Brain (organoid and tissue), 16 donors: ENCODE measurements at places on chromosomes 2 and 18.

GRCh38 chr2:232929303-232930058, 59.4 kb downstream of the SNORC start:
- DNase-seq: no peak

DNA sequence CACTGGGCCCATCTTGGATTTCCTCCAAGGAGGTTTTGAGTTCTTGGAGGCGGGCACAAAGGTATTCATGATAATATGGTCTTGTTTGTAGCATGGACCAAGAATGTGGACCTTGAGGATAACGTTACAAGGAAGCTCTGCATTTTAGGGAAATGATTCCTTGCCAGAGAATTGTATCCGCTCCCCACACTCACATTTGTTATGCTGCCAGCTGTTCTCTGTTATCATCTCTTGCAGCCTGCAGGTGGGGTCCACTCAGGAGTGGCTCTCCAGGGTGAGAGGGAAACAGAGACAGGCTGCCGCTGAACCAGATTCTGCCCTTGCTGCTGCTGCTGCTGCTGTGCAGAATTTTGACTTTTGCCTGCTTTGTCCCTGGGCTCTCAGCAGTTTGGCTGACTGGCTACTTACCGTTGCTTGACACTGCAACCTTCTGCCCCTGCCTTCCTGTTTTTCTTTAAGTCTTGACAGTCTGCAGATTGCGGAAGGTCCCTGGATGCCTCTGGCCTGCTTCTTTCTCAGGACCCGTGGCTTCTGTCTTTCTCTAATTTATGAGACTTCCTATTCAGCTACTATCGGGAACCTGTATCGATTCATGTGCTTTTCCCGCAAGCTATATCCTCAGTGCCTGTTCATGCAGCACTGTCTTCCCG, 122.3 kb upstream of the DOCK10 start:
- DNase-seq: peak; percentile 14

DNA sequence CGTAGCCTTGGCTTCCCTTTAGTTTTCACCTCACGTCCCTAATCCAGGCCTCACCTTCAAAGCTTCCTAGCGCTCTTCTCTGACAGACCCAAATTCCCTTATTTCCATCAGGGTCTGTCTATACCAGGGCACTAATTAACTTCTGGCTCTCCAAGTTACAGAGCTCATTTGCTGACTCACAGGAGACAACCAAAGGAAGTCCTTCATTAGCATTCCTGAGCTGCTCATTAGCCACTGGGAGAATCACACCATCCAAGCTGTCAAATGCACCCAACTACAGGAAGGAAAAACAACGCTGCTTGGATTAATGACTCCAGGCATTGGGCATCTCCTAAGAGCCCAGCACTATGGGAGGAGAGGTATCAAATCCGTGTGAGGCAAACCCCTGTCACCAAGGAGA, 109.8 kb upstream of the ALK start:
- DNase-seq: peak; percentile 39

DNA sequence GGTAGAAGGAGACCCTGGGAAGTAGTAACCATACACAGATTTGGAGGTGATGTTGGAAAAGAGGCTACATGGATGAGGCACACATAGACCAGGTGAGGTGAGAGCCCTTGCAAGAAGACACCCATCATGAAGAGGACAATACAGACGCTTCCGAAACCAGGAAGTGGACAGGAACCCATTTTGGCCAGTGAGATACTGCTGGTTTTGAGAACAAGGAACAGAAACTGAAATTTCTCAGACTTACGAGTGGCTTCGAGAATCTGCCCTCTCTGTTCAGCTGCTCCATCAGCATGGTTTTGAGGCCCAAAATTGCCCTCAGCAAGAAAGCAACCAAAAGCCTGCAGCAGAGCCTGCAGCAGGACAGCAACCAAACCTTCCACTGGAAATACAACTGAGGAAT, 479.1 kb upstream of the NRXN1 start:
- DNase-seq: no peak

GRCh38 chr2:136214307-136215200, 96.6 kb upstream of the CXCR4 start:
- no peak for DNase-seq

DNA sequence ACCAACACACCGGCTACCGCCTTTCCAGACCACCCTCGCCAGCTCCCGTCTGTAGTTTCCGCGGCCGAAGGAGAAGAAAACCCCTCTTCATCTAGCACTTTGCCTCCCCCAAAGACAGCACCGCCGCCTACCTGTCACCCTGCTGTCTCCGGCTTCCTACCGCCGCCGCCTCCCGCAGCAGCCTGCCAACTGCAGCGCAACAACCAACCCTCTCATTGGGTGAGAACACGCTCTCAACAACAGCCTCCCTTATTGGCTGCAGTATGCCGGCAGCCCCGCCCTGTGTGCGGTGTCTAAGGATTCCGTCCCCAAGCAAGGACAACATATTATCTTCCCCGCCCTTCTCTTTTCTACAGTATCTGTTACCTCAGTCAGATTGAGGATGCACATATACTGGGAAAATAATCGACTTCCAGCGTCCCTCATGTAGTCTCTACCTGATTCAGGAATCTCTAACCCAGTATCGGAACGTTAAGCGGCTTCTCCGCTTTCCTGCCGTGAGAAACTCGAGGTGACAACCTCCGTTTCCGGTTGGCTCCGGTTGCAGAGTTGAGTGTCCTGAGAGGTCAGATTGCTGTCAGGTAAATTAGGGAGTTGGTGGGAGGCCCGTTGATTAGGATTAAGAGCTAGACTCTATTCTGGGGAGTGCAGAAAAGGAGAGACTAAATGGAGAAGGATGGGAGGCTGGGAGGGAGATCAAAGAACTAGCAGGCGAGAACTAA, at the start of the genes HYCC2 and NDUFB3:
Gene HYCC2 (minus strand): TSS at position 193 of the 722 bp plus-strand sequence. CDS start 47,662 bp downstream, outside the sequence.
Gene NDUFB3 (plus strand): TSS at position 523 of the 722 bp plus-strand sequence. CDS start 6,882 bp downstream, outside the sequence.
- peak; percentile 98 for DNase-seq

DNA sequence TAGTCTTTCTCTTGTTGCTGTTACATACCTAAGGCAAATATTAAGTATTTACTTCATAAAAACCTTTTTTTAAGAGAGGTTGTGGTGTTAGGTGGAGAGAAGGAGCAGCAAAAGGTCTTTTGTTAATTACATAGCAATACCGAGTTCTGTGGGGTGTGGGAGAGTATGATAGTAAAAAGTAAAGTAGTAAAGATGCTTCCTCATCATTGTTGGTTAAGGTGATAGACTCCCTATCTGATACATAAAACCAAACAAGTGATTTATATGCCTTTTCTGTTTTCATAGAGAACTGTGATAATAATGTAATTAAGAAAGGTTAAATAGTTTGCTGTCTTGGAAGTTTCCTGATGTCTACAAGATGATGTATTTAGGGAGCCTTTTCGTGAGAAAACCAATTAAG, 75.4 kb downstream of the EML4 start:
- DNase-seq: no peak

DNA sequence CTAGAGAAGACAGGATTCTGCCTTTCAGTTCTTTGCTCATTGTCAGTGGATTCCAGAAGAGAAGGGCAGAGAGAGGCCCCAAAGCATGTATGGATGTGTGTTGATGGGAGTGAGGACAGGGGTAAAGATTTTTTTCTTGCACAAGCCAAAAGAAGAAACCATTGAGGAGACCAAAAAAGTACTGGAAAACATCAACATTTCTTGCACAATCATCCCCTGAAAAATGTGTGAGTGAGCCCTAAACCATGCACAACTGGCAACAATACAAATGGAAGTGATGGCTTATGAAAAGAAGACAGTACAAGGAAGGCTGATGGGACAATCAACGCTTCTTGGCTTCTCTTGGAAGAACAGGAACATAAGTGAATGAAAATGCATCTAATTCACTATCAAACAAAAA, 5.6 kb upstream of the SMAD7 start:
- no peak for DNase-seq

- DNase-seq: no peak
Measured at GRCh38 chr18:36379435-36379984, 82.0 kb downstream of the FHOD3 start.

DNA sequence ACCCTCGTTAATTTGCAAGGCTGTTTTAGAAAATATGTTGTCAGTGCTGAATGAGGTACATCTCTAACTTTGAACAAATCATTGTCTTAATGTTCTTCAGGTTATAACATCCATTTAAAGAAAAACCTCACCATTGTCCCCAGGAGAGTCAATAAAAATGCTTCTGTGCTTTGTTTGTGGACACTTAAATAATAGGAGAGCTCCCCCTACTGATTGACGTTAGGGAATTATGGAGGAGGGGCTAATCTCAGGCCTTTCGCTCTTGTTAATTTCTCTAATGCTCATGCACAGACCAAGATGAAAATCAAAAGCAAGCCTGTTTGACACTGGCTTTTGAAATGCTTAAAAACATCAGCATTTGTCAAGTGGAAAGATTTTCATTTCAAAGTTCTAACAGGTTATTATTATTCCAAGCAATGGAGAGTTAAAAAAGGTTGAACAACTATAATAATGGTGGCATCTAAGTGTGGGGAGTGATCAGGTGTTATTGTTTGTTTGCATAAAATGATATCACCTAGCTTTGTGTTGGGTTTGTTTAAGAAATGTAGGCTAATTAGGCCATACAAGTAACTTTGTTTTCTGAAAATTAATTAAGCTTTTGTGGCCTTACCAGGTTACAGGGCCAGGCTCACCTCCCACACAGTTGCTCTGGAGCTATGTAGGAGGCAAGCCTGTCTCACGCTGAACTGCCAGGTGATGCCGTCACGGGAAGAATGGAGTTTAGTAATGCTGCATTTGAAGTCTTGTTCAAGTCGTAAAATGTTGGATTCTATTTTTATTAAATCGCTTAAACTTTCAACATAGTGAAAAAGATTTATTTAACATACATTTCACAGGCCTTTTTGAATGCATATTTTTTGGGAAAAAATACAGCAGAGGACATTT, 51.7 kb upstream of the SMIM21 start:
- peak; percentile 62 for DNase-seq

GRCh38 chr2:67260343-67261277, 136.5 kb upstream of the ETAA1 start:
- DNase-seq: peak; percentile 10

DNA sequence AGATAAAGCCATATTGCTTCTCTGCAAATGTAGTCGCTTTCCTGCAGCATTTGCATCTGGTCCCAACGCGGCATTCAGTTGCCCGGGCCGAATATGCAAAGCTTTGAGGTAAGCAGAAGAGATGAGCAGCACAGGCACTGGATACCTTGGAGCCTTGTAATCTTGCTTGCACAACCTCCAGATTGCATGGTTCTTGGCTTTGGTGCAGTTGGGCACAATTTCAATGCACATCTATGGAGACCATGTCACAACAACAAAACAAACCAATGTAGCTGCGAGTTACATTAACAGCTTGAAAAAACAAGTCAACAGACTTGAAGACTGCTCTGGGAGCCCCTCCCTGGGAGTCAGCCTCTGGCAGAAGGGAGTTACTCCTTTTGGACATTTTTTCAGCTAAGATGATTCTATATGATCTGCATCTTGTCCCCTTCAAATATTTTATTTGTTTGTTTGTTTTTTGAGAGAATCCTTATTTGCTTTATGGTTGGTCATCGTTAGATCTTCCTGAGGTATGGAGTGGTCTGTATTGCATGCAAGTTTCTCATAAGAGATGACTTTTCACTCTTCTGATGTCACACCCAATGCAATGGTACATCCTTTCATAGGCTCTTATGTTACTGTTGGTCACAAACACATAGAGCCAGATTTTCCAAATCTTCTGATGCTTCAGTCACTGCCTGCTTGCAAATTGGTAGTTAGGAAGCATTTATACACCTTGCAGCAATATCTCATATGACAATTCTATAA, 113.5 kb downstream of the EFEMP1 start:
- DNase-seq: no peak

DNA sequence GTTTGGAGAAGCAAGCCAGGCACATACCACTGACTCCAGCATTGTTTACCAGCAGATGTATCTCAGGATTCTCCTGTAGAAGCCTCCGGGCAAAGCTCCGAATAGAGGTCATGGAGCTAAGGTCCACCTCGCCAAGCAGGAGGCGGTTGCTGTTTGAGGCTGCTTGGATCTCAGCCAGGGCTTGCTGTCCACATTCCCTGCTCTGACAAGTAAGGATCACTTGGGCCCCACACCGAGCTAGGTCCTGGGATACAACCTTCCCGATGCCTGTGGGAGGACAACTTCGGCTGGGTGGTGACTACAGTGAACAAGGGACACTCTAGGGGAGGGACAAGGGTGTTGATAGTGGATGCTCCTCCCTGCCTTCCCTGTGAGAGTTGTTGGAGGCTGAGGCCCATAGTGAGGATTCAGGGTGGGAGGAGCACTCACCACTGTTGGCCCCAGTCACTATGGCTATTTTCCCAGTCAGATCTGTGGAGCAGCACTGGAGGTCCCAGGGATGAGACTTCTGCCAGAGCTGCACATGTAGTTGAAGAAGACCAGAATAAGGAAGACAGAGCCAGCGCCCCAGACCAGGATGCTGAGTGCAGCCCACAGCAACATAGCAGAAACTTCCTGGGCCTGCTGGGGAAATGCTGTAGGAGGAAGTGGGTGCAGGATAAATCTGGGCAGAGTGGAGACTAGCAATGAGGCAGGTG, 8.3 kb downstream of the C2orf81 start:
- no peak for DNase-seq

GRCh38 chr2:54520687-54521086, 64.6 kb downstream of the SPTBN1 start:
- DNase-seq: no peak

- no peak for DNase-seq
Measured at GRCh38 chr2:206942592-206943478, 3.5 kb downstream of the CPO start.

- no peak for DNase-seq
Measured at GRCh38 chr2:3023531-3023930, 354.1 kb downstream of the EIPR1 start.

DNA sequence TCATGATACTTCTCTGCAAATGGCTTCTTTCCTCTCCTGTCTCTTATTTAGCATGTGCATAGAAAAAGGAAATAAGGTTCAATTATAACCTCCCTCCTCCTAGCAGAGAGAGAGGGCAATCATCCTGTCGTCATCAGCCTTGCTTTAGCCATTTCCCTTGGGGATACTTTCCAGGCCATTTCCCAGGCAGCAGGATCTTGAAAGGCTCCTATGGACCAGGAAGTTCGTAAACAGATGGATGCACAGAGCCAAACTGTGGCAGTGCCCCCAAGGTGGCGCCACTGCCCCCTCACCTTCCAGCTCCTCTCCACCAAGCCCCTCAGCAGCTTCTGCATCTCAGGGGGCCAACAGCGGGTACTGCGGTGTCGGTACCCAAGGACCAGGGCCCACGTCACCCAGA, 157.4 kb downstream of the DTNA start:
- no peak for DNase-seq

GRCh38 chr2:241122376-241123002, 20.4 kb upstream of the MTERF4 start:
- no peak for DNase-seq

DNA sequence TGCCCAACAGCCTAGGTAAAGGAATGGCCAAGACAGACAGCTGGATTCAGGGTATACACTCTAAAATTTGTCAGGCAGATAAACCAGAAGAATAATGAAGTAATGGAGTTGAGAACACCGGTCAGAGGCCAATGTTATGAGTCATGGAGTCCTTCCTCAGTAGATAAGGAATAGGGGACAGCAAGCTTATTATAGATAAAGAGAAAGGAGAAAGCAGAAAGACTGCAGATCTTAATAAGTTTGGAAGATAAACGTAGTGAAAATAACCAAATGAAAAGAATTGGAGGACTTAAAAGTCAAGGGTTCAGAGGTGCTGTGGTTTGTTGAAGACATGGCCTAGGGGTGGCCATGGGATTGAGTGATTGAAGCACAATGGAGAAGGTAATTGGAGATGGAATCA, 63.5 kb upstream of the NFE2L2 start:
- DNase-seq: no peak

- no peak for DNase-seq
Measured at GRCh38 chr2:160353166-160353565, 140.4 kb downstream of the RBMS1 start.
